AG10803 (cell line): ENCODE measurements at places on chromosomes 12 and 14.

- DNase-seq = peak; percentile 13
Observed at GRCh38 chr12:2481951-2482350, 312.8 kb upstream of the FKBP4 start.

GRCh38 chr12:69569236-69569635 lies 16.0 kb upstream of the CCT2 start:
- DNase-seq = peak; percentile 55

DNA sequence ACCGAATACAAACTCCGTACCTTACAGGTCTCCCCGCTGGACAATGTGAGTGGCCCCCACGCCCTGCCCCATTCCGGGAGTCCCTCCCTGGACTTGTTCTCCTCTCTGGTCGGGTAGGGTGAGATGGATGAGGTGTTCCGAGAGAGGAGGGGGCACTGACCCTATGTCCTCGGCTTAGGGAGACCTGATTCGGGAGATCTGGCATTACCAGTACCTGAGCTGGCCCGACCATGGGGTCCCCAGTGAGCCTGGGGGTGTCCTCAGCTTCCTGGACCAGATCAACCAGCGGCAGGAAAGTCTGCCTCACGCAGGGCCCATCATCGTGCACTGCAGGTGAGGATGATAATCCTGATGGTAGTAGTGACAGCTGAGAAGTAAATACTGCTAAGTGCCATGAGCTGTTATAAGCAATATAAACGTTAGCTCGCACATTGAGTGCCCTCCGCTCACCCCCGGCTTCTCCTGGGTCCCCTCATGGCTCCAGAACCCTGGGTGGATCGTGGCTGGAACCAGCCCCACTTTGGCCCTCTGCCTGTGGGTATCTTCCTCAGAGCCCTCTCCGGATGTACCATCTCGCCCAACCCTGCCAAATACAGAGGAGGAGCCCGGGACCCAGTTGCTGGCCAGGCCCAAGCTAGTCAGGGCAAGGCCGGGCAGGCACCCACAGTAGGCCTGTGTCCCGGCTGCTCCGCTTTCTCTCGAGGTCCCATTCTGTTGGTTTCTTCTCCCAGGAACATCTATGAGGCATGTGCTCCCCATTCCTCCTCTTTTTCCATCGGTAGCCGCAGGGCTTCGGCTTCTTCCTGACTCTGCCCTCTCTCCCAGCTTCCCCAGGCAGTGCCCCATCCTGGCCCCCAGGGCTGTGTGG lies 6.8 kb downstream of the PTPN6 start:
- no peak for DNase-seq

- no peak for DNase-seq
Observed at GRCh38 chr12:55697686-55698085, 10.0 kb downstream of the ITGA7 start.

- DNase-seq = no peak
Observed at GRCh38 chr12:89476232-89476631, 48.4 kb downstream of the GALNT4 start.

DNA sequence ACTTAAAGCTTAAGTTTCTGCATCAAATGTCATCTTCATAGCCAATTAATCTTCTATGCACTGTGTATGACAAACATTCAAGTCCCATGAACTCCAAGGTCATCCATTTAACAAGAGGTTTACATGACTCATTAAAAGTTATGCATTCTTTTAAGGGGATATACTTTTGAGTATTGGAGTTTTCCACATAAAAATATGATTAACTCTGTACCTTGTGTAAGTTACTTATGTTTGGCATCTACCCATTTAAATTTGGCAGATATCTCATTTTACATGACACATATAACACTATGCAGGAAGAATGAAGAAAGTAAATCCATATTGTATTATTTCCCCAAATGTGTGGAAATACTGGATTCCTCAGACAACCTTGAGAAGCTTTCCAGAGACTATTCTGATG lies 240.2 kb downstream of the PAX9 start:
- peak; percentile 1 for DNase-seq

GRCh38 chr14:35247777-35248475 lies 44.3 kb upstream of the PSMA6 start:
- DNase-seq = no peak

DNA sequence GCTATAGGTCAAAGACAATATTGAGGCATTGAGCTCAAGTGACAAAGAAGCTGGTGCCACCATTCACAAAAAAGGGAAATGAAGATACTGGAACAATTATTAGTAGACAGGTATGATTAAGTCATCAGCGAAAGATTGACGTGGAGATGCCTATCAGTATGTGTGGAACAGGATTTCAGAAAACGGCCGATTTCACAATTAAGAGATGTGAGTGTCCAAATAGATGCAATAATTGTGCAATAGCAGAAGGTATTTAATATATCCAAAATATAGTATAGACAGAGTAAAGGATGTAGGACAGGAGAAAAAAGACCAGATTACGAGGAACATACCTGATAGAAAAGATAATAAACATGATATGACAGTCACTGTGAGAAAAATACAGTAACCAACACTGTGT lies 433.1 kb downstream of the C12orf50 start:
- DNase-seq = no peak

DNA sequence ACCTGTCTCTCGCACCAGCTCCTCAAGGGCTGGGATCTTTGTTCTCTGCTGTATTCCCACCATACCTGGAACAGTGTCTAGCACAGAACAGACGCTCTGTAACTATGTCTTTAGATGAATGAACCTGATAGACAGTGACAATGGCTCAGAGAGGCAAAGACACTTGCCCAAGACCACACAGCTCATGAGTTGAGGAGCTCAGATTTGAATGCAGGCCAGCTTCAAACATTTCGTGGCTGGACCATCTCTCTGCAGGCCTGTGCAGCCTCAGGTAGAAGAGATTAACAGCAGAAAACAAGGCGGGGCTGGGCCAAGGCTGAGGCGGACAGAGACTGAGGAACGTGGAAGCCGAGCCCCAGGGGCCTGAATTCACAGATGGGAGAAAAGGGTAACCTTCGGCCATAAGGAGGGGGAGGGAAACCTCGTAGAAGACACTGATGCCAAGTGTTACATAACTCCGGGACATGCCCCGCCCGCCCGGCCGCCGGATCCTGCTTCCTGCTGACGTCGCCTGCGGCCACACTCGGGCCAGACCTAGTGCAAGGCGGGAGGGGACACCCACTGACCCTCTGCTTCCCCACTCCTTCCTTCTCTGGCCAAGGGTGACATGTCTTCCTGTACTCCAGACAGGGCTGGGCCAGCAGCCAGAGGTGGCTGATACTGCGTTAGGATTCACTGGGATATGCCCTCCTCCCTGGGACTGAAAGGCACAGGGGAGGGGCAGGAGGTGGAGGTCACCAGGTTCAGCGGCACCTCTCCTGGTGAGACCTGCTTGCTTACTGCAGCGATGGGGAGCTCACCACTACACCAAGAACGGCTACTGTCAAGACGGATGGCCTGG lies 86.8 kb downstream of the RFLNA start:
- peak; percentile 88 for DNase-seq

GRCh38 chr14:56666716-56667115 lies 87.1 kb downstream of the TMEM260 start:
- peak; percentile 34 for DNase-seq

DNA sequence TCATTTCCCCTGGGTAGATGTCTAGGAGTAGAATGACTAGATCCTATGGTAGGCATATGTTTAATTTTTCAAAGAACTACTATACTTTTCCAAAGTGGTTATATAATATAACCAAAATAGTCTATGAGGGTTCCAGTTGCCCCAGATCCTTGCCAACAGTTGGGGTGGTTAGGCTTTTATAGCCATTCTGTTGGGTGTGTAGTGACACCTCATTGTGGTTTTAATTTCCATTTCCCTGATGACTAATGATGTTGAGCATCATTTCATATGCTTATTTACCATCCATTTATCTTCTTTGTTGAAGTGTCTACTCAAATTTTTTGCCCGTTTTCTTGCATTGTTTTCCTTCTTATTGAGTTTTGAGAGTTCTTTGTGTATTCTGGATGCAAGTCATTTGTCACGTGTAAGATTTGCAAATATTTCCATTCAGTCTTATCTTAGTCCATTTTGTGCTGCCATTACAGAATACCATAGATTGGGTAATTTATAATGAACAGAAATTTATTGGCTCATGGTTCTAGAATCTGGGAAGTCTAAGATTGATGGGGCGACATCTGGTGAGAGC lies 4.7 kb downstream of the SYNE2 start:
- DNase-seq = no peak

DNA sequence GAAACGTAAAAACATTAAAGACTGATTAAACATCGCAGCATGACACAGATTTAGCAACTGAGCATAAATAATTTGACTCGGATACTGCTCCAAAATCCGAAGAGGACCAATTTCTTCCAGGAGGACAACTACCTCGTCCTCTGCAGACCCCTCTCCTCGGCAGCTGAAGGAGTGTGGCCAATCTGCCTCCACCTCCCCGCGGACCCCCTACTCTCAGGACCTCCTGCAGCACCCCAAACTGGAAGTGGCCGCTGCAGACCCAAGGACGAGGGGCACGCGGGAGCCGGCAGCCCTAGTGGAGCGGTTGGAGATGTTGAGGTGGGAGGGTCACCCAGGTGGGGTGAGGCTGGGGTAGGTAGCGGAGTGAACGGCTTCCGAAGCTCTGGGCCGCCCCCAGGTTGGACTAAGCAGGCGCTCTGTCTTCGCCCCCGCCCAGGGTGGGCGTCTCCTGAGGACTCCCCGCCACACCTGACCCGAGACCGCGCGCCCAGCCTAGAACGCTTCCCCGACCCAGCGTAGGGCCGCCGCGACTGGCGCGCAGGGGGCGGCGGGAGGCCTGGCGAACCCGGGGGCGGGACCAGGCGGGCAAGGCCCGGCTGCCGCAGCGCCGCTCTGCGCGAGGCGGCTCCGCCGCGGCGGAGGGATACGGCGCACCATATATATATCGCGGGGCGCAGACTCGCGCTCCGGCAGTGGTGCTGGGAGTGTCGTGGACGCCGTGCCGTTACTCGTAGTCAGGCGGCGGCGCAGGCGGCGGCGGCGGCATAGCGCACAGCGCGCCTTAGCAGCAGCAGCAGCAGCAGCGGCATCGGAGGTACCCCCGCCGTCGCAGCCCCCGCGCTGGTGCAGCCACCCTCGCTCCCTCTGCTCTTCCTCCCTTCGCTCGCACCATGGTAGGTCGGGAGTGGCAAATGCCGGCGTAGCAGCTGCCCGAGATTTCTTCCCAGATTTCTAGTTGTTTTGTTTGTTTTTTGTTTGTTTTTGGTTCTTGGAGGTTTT lies at the start of gene CALM1:
CALM1 (plus strand) TSS at position 689 of the 999 bp plus-strand sequence; CDS start at position 891, 202 bp downstream.
- DNase-seq = peak; percentile 97

GRCh38 chr14:101064718-101065117 lies 161.2 kb upstream of the RTL1 start:
- DNase-seq = no peak

DNA sequence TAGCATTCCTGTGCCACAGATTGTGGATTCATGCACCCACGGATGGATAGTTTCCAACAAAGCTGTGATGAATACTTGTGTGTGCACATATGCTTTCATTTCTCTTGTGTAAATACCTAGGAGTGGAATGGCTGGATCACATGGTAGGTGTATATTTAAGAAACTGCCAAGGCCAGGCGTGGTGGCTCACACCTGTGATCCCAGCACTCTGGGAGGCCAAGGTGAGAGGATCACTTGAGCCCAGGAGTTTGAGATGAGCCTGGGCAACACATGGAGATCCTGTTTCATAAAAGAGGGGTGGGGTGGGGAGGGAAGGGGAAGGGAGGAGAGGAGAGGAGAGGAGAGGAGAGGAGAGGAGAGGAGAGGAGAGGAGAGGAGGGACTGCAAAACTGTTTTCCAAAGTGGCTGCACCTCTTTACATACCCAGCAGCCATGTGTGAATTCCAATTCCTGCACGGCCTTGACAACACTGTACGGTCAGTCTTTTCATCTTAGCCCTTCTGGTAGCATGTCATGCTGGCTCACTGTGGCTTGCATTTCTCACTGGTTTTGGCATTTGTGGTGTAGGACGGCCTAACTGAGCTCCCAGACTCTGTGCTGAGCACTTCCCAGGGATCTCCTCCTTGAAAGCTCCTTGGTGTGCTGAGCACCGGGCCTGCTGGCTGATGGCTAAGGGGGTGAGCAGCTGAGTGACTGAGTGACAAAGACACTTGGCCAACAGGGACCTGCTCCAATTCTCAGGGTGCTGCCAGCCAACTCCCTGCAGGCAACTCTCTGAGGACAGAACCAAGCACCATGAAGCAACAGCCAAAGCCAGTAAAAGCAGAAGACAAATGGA lies 27.9 kb downstream of the SYNE3 start:
- peak; percentile 67 for DNase-seq

DNA sequence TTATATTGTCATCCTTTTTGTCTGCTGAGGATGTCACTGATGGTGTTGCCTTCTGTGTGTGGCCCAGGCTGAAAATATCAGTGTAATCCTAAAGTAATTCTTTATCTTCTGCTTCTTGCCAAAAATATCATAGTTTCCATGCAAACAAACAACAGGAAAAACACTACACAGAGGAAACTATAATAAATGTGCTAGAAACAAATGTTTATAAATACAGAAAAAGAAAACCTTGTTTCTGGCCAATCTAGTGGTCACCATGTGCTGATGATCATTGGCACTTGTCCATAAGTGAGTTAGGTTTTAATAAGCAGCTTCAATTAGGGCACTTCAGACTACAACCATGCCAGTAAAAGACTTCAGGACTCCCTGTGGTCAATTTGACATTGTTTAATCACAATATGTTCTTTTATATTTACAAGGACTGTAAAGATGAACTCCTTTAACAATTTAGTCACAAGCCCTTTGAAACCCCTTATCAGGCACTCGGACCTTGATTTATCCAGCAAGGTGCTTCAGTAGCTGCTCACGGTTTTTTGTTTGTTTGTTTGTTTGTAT lies 124.8 kb downstream of the TMTC3 start:
- DNase-seq = peak; percentile 55

- DNase-seq = no peak
Observed at GRCh38 chr12:101806265-101806664, 24.5 kb downstream of the GNPTAB start.

DNA sequence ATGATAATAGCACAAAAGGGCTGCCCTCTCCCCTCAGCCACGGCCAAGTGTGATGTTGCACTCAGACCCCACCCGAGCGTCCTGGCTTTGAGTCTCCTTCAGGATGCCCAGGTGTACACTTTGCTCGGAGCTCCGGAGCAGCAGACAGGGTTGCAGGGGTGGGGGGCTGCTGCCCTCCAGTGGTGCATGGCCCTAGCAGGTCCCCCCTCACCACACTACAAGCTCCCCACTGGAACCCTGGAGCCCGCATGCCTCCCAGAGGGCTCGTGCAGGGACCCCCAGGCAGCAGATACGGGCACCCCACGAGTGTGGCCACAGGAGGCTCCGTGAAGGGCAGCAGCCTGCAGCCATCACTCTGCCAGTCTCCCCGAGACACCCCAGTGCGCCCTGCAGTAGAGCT lies 69.9 kb upstream of the C14orf180 start:
- no peak for DNase-seq

DNA sequence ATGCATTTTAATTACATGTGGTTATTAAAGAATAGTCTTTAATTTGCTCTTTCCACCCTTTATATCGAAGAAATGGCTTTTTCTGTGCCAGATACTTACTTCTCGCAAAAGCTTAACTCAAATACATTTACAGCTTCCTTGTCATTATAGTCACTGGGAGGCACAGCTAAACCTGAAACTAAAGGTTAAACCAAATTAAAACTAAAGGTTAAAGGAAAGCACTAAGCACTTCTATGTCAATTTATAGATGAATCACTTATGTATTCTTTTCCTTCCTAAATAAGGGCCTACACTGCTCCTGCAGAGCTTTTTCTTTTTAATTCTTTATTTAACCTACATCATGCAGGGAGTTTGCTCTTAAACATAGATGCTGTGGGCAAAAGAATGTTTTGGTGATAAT lies 9.1 kb downstream of the C14orf93 start:
- DNase-seq = no peak

GRCh38 chr12:24201258-24201970 lies 251.9 kb upstream of the SOX5 start:
- DNase-seq = no peak

- DNase-seq = peak; percentile 23
Observed at GRCh38 chr14:100076133-100076532, 10.9 kb downstream of the EVL start.
